Bronchus fibroblast of lung (primary cell): ENCODE measurements at places on chromosomes 4 and X. TPM values are rescaled to one million over a fixed set of nuclear protein-coding genes. Genes with fewer than 3 reads are reported as not detected.

Gene ADH7
- total RNA-seq = not detected in 2 replicates

Gene SOD3
- 4.5 TPM in 2 replicates for total RNA-seq

Gene ATP2B3
- total RNA-seq = not detected in 2 replicates

Gene PRRG3
- under 0.01 TPM in 1 of 2 replicates, not detected in the other for total RNA-seq

Gene ADH1A
- total RNA-seq = not detected in 2 replicates

Gene NELFA
- 18.3 and 19.9 TPM in 2 replicates for total RNA-seq

Gene CYTL1
- 0.34 and 1.5 TPM in 2 replicates for total RNA-seq

Gene HHIP
- total RNA-seq = 3.0 and 3.9 TPM in 2 replicates

Gene ZNF711
- 1.6 and 2.5 TPM in 2 replicates for total RNA-seq

Gene RAB9B
- under 0.01 TPM in 2 replicates for total RNA-seq

Gene TMPRSS11A
- total RNA-seq = not detected in 2 replicates

Gene DACH2
- total RNA-seq = under 0.01 TPM in 1 of 2 replicates, not detected in the other

Gene SLC25A43
- 18.8 and 21.0 TPM in 2 replicates for total RNA-seq

Gene GPAT3
- total RNA-seq = 2.4 and 3.2 TPM in 2 replicates

Gene TBC1D8B
- 4.2 and 4.5 TPM in 2 replicates for total RNA-seq

Gene PASD1
- not detected in 2 replicates for total RNA-seq

Gene TLR3
- total RNA-seq = 1.0 and 1.5 TPM in 2 replicates

Gene FAM241A
- total RNA-seq = 0.89 and 1.0 TPM in 2 replicates

Gene TMEM156
- 1.8 and 2.1 TPM in 2 replicates for total RNA-seq

Gene GLUD2
- 0.15 and 0.34 TPM in 2 replicates for total RNA-seq

Gene TRAM1L1
- 3.9 and 4.4 TPM in 2 replicates for total RNA-seq

Gene ETDA
- total RNA-seq = not detected in 2 replicates

Gene TMPRSS11B
- not detected in 2 replicates for total RNA-seq

Gene STBD1
- total RNA-seq = 3.7 TPM in 2 replicates

Gene GLA
- total RNA-seq = 32.9 and 33.5 TPM in 2 replicates
